ENCODE measurements at places on chromosomes 3 and 15.

- peak; percentile 57 for DNase-seq
Measured at GRCh38 chr3:155282385-155283091, 10.9 kb downstream of the STRIT1 start.

GRCh38 chr15:96320107-96320506, 10.4 kb upstream of the NR2F2 start:
- no peak for DNase-seq

GRCh38 chr3:50194128-50194902, 2.9 kb downstream of the GNAT1 start:
- DNase-seq, result peak; percentile 25

GRCh38 chr15:74405823-74406222, 27.9 kb downstream of the SEMA7A start:
- no peak for DNase-seq

DNA sequence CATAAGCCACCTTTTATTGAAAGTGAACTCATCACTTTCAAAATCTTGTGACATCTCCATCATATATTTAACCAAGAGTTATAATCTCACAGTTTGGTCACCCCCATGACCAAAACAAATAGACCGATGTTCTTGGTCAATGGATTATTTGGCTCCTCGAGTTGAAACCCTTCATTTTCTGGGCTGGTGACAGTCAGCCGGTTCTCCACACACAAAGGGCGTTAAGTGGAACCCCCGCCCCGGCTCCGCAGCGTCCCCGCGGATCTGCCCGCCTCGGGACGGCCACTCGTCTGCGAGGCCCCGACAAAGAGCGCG, 772 bp downstream of the TSPAN3 start:
- DNase-seq, result no peak

DNA sequence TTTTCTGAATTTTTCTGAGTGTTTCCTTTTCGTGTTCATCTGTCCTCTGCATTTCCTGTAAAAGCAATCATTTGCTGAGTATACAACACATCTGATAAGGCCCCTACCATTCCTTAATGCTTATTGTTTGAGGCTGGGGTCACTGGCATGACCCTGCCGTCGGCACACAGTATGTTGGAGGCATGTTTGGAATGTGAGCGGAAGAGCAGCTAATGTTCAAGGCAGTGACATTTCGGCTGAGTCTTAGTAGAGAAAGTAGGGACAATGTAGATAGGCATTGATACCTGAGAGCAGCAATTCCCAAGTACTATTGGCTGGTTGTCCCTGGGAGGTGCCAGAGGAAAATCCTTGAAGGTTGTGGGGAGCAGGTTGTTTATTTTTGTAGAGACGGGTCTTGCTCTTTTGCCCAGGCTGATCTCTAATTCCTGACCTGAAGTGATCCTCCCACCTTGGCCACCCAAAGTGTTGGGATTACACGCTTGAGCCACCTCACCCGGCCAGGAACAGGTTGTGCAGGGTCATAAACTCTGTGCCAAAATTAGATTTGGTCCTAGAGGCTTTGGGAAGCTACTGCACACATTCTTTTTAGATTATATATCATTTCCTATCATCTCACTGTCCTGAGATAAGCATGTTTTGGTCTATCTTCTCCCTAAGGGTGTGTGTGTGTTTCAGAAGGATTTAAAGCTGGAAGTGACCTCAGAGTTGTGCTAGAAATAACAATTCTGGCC, 13.5 kb downstream of the PTPN23 start:
- no peak for DNase-seq

GRCh38 chr3:16148783-16149182, 25.7 kb upstream of the GALNT15 start:
- DNase-seq, result peak; percentile 91

GRCh38 chr3:40701016-40701588, 176.3 kb downstream of the ZNF621 start:
- no peak for DNase-seq

DNA sequence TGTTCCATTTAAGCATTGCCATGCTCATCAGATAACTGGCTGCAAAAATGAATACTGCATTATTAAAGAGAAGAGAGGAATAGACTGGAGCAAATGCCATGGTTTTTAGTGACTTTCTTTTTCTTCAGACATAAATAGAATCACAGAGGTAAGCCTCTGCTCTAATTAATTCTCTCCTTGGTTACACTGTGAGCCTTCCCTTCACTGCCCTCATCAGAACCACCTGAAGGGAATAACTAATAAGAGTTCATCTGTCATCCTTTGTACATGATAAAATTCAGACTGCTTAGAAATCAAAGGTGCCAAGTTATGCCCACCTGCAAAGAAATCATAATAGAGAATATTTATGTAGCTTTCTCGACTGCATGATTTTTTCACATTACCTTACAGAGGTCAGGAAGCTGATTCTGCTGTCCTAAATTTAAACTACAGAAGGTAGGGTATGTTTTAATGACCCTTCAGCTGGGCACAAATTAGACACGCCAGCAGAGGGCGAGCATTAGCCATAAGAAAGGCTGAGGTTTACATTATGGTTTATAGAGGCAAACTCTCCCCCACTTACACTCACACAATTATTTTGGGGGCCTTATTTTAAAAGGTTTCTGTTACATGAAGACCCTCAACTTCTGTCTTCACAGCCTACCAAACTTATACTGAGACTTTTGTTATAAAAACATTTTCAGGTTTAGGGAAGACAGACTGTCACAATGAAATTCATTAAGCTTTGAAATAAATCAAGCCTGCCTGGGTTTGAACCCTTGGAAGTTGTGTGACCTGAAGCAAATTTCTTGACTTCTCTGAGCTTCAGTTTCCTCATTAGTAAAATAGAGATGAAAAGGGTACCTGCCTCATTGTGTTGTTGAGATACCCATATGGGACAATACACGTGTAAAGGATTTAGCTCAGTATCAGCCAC, 15.3 kb upstream of the UNC13C start:
- no peak for DNase-seq

DNA sequence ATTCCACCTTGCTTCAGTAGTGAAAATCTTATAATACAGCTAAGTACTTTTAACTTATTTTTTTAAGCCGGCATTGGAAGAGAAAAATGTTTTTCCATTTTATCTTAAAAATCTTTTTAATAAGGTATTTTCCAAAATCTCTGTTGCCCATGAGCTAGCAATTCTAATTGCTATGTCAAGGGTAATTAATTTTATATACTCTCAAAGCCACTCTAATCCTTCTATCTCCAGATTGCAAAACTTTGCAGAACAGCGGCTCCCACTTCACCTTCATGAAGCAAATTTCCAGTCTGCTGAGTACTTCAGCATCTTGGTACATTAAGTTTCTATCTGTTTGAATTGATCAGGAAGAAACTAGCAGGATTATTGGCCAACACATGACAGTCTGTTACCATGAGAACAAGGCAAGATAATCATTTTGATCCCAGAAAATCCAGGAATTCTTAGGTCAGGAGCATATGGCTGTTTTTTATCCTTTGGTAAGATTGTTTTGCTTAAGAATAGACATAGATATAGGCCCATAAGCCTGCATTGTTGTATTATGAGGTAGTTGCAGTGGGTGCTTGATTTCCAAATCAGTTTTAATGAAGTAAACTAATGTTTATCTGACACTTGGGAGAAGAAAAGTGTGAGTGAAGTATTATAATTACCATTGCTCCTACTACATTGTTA, 6.0 kb downstream of the TIPARP start:
- DNase-seq, result no peak

- no peak for DNase-seq
Measured at GRCh38 chr3:71421820-71422566, 161.5 kb downstream of the FOXP1 start.

Data from skeletal muscle cell (primary cell).